ENCODE measurements at places on chromosomes 2 and 18.

DNA sequence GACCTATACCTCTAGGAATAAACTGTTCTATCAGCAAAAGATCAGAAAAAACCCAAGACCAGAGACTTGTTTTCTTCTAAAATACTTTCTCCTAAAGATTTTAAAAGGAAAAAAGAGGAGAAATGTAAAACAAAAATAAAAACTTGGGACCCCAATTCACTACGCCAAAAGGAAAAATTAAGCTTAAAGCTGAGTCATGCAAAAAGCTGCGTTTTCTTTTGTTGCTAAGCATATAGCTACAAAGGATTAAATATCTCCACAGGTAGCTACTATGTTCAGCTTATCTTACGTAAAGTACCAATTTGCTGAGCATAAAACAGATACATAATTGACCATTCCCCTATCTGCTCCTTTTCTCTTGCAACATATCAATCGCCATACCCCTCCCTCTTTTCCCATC, 950.0 kb upstream of the NXPH2 start:
- no peak for DNase-seq

- DNase-seq: no peak
These were observed 2.1 kb downstream of the BCL2L11 start for GRCh38 chr2:111122631-111123421.

DNA sequence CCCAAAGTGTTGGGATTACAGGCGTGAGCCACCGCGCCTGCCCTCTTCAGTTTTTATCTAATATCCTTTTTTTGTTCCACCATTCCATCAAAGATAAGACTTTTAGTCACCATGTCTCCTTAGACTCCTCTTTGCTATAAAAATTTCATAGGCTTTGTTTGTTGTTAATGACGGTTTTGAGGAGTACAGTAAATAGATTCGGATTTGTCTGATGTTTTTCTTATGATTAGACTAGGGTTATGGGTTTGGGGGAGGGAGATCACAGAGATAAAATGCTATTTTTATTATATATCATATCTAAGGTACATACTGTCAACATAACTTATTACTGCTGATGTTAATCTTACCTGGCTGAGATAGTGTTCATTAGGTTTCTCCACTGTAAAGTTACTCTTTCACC, 6.2 kb downstream of the IL36B start:
- no peak for DNase-seq

DNA sequence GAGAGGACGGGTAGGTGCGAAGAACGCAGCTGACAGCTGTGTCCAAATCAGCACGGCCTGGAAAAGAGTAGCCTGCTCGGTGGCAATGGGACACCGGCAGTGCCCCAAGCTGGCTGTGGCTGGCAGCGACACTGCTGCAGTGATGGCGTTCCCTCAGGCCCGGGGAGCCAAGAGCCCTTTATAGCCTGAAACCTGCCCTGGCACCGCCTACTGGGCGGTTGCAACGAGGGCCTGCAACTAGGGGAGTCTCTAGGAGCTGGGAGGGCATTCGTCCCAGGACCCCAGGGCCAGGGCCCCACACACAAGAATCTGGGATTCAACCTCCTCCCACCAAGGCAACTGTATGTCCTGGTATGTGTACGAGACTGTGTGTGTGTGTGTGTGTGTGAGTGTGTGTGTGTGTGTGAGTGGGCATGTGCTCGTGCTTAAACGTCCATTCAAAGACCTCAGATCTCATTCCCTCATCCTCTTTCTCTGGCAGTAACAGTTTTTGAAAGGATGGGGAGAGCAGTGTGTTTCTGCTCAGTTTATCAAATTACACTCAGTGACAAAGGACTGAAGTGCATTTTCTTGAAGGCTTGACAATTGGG, 6.8 kb upstream of the CYP26B1 start:
- DNase-seq: no peak

GRCh38 chr18:78735131-78736014, 244.2 kb upstream of the SALL3 start:
- DNase-seq: no peak
